NCI-H1694 (cell line): ENCODE measurements at places on chromosomes 12 and 14.

DNA sequence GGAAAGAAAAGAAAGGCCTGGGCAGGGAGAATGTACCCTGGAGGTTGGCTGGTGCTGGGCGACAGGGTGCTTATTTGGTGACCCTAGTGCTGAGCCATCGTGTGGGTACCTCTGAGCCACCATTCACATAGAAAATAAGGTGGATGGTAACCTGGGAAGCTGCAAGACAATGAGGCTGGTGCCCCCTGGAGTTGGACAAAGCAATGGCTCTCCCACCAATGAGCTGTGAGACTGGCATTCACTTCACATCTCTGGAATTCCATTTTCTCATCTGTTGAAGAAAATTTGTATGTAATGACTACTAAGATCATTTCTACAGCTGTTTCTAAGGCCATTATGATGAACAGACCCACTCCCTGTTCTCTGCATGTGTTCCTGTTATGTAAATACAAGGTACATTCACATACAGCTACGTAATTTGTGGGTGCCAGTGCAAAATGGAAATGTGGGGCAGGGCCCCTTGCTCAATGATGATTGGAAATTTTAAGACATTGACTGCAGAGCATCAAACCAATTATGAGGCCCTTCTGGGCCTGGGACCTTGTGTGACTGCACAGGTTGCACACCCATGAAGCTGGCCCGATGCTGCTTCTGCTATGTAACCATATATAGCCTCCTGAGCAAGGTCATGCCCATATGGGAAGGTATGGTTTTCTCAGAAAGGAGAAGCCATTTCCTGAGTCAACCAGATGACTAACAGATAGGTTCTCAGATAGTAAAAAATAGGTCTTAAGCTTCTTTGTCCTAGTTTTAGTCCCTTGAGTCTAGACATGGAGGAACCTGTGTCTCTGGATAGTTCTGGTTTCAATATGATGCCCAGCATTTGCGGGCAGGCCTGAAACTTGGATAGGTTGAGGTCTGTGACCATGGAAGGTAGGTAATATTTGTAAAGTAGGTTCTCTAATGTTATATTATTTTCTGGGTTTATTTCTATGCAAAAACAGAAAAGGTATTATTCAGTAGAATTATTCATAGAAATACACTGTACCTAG, 63.4 kb upstream of the IGF1 start:
- DNase-seq, result no peak

DNA sequence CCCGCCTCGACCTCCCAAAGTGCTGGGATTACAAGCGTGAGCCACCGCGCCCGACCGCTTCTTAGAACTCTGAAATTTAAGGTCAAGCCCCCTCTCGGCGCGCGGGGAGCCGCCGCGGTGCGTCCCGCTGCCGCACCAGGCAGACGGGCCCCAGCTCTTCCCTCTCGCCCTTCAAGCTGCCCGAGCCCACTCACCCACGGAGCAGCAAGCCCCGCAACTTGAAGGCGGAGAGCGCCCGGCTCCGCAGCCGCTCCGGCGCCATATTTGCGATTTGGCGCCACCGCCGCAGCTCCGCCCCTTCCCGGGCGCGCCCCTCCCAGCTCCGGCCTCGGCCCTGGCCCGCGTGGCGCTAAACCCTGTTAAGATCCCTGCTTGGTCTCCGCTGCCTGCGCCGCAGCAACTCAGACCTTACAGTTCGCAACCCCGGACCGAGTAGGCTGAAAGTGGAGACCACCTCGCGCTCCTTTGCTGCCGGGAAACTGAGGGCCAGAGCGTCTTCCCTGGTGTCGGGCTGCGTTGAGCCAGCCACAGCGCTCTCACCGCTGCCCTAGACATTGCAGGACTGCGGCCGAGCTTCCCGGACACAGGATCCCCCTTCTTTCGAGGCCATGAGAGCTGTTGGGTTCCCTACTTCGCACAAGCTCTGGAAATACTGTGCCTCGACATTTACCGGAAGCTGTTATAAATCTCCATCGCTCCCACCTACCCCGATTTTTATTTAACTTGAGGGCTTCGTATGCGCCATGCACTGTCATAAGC, at the start of gene POLE2:
Gene POLE2, minus strand, starts transcription at position 273 of the 759 bp plus-strand sequence. Its CDS starts 11 bp downstream, at position 262.
- peak; percentile 20 for DNase-seq

- no peak for DNase-seq
These were observed 172.9 kb upstream of the PRICKLE1 start for GRCh38 chr12:42762395-42762925.

DNA sequence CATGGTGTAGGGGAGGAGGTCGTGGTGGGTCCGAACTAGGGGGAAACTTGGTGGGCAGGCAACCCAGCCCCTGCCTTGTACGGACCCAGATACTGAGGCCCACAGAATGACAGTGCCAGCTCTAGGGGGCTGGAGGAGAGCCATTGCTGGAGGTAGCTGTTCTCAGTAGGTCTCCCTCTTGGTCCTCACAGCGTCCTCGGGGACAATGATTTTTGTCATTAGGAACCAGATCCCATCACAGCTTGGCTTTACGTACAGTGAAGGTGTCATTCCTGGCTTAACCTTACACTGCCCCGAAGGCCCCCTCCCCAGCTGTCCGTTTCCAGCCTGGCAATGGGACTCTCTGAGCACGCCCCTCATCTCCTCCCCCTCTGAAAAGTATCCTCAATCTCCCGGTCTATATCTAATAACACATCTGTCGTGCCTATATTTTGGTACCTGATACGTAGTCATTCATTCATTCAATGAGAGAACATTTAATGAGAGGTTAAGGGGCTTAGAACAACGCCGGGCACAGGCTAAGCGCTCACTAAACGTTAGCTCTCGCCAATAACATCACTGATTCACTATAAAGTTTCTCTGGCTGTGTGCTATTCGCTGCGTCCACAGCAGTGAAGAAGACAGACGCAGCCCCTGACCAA, 597 bp upstream of the DYNC1H1 start:
- DNase-seq, result no peak

- DNase-seq, result no peak
These were observed 51.1 kb upstream of the EIF5 start for GRCh38 chr14:103282932-103283331.

DNA sequence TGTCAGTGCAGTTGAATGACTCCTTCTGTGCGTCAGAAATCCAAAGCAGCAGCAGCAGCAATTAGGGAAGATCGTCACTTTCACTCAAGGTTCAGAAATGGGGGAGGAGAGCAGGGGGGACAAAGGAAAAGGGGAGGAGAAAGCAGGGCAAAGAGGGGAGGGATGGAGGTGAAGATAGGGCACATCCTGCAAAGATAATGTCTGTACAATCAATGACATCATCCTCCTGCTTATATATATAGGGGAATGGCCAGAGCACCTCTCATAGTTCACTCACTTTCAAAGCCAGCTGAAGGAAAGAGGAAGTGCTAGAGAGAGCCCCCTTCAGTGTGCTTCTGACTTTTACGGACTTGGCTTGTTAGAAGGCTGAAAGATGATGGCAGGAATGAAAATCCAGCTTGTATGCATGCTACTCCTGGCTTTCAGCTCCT, at the start of gene NTS:
Gene NTS, plus strand, starts transcription at position 265 of the 431 bp plus-strand sequence. Its CDS starts 109 bp downstream, at position 374.
- DNase-seq, result no peak

- DNase-seq, result no peak
These were observed 42.4 kb downstream of the TRIP11 start for GRCh38 chr14:91997492-91997891.

GRCh38 chr12:95653771-95654546, 102.7 kb upstream of the USP44 start:
- no peak for DNase-seq

DNA sequence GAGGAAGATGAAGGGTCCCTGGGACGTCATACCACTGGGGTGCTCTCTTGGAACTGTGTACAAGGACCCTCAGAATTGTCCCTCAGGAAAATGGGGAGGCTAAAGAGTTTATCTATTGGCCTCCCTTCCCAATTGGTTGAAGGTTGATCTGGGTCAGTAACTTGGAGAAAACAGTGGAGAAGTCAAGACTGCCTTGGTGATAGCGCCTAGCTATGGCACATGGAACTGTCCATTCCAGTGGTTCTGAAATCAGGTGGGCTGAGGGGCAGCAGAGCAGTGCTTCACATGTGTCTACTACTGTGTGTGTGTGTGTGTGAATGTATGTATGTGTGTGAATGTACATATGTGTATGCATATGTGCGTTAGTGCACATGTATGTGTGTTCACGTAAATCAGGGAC, 316.1 kb downstream of the AACS start:
- no peak for DNase-seq

- no peak for DNase-seq
These were observed 4.4 kb downstream of the TXNRD1 start for GRCh38 chr12:104219908-104220404.

DNA sequence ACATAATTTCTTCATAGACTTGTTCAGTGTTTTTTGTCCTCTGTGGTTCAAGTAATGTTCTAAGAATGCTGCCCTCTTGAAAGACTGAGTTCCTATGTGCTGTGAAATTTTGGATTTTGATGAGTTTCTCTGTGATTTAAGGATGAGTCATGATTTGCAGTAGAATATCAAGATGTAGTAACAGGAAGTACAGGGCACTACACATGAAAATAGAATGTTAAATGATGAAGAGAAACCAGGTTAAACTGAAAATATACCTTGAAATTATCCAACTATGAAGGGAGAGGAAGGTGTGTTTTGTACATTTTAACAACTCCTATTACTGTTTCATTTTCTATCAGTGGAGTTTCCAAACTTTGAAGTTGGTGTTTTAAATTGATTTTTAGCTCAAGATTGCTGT, 4.8 kb downstream of the ELK3 start:
- DNase-seq, result no peak

DNA sequence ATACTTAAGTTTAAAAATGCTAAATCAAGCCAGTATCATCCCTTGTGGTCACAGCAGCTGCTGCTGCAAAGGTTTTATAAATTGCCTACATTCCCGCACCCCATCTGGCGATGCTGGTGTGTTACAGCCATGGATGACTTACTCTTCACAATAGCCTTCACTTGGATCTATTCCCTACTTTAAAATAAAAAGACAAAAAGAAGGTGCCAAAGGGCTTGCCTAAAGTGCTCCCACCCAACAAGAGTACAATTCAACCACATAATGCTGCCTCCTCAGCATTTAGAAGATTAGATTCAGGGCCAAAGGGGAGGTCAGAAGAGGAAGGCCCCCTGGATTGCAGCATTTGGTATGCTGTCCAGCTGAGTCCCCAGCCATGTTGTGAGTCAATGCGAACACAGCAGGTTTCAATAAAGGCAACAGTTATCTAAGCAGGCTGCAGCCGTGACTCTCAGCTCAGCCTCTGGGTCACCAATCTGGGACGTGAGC, 176.1 kb downstream of the DAD1 start:
- no peak for DNase-seq

GRCh38 chr14:20697273-20698017, 8.9 kb downstream of the ANG start:
- peak; percentile 45 for DNase-seq

- no peak for DNase-seq
These were observed 80.2 kb upstream of the GPHB5 start for GRCh38 chr14:63398952-63399351.

- DNase-seq, result no peak
These were observed 48.4 kb downstream of the B4GALNT3 start for GRCh38 chr12:508145-508544.

DNA sequence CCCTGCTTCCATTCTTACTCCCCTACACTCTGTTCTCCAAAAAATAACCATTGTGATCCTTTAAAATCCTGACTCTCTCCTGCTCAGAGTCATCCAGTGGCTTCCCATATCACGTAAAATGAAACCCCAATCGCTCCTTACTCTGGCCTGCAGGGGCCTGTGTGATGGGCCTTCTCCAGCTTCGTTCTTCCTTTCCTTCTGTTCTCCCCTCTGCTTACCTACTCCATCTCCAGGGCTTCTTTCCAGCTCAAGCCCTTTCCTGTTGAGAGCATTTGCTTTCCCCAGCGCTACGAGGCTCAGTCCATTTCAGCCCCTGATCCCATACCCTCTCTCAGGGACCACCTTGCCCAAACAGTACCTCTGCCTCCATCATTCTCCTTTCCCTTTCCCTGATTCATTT, 144.4 kb upstream of the ARHGAP5 start:
- no peak for DNase-seq

- no peak for DNase-seq
These were observed 70.9 kb downstream of the KITLG start for GRCh38 chr12:88509347-88509746.

GRCh38 chr14:89040080-89040459, 215.6 kb downstream of the TTC8 start:
- no peak for DNase-seq

DNA sequence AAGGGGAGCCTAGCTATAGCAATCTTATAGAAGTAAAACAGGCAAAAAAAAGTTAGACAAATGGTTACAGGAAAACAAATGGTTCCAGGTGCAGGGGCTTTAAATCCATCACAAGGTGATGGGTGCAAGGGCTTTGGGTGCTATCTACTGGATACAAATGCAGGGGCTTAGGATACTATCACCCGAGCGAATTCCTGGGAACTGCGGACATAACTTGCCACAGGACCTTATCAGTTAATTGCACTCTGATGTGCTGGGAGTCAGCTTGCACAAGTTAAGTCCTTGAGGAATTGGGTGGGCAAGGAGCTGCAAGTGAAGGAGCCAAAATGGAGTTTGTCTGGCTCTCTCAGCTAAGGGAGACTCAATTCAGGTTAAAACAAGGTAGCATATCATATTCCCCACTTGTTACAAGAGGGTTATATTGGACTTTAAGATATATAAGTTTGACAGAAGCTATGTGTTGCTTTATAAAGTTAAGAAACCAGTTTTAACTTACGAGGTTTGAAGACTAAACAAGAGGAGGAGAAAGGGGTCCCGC, 115.0 kb upstream of the PZP start:
- DNase-seq, result no peak

DNA sequence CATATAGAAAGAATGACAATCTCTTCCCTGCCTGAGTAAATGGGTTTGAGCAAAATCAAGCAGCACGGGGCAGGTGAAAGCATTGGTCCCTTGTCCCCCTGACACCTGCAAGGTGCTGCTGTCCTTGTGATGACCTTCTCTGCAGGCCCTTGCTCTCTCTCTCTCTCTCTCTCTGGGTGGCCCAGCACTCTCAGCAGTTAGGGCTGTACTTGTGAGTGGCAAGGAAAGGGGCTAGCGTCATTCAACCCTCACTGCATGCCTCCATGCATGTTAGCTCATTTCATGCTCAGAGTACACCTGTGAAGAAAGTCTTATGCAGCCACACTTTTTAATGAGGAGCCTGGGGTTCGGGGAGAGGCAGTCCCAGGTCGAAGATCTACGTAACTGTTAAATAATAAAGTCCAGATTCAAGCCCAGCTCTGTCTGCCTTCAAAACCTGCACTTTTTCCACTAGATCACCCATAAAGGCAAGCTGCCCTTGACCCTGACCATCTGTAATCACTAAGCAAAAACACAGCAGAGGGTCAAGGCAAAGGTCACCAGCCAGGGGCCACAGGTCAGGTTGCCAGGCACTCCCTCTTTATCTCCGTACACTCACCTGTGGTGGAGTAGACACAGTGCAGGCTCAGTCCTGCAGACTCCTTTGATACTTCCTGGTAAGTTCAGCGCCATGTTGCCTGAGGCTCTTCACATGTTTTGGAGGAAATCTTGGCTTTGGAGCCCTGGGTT, 44.9 kb upstream of the CLMN start:
- DNase-seq, result no peak

- DNase-seq, result no peak
These were observed 111.3 kb downstream of the DYRK2 start for GRCh38 chr12:67759829-67760228.

DNA sequence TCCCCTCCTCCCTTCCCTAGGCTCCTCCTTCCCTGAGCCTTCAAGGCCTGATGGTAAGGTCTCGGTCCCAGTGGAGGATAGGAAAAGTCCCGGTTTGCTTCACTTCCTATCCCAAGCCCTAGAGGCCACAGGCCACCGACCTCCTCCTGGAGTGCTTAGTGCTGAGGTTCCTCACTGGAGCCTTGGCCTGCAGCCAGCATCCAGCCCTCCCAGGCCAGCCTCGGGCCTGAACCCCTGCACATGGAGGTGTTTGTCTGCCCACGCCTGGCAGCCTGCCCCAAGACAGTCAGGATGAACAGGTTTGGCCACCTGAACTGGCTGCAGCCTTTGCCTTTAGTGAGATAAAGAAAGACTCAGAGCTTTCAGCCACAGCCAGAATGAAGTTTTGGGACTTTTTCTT, 15.8 kb upstream of the KRT7 start:
- no peak for DNase-seq
